ENCODE measurements at places on chromosomes 1 and 21.

GRCh38 chr21:24197132-24197643 lies 1410.1 kb downstream of the MRPL39 start:
- DNase-seq = no peak

GRCh38 chr21:38196036-38196435 lies 60.8 kb upstream of the KCNJ15 start:
- no peak for DNase-seq

- no peak for DNase-seq
Measured at GRCh38 chr1:190320952-190321351, 156.7 kb downstream of the BRINP3 start.

DNA sequence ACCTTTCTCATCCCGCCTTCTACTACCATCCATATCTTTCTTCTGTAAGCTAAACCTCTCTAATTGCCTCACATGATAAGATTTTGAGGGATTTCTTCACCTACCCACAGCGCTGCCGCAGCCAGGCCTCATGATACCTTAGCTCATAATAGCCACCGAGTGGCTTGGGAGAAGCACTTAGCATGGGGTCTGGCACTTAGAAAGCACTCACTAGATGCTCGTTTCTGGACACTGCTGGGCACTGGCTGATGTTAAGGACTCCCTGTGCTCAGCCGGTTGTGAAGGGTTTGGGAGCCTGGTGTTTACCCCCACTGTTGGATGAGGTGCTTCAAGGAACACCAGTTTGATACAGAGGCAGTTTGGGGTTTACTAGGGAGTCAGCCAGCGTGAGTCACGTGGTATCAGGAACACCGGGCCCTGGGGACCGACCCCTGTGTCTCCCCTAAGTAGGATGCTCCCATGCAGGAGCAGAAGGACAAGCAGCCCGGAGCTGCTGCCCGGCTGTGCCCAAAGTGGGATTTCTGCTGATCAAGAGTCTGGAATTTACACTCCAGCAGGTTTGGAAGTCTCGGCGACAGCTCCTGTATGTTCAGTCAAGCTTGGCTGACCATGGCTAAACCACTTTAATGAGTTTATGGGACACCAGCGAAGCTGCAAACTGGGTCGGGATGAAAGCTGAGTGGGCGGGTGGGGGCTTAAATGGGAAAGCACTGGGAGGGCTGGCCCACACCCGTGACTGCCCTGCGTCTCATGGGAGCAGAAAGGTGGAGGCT lies 63.3 kb downstream of the GALNT2 start:
- no peak for DNase-seq

DNA sequence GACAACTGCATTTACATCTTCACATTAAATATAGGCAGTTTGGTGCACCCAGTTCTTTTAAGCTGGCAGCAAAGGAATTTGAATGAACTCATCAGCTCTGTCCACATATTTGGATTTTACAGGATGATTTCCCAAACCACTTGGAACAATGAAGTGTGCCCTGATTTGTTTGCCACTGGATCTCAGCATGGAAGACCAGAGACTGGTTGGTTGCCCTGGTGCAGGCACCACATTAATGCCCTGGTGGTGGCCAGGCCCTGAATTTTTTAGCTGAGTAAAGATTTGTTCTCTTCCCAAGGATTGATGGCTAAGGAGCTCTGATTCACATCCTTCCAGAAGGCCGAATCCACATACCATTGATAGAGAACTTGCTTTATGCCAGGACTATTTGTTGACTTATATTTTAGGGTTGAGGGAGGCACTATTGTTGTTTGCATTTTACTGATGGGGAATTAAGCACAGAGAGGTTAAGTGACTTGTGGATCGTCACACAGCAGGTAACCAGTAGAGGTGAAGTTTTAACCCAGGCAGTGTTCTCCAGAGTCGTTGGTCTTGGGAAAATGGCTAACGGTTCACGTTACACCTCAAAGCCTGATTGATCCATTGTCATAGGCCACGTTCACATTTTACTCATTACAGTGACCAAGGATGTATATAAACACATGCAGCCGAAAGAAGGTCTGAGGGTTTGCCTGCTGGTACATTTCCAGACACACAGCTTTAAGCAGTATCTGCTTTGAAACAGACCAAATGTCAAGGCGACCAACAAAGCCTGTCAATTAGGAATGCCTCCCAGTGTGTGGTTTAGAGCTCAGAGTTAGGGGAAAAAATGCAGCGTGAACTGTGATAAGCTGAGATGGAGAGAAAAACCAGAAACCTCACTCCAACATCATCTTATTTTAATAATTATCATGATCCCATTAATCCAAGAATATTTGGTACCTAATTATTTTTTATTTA lies 50.7 kb downstream of the KAZN start:
- DNase-seq = no peak

- DNase-seq = peak; percentile 35
Measured at GRCh38 chr21:37862536-37862935, 53.7 kb downstream of the KCNJ6 start.

- DNase-seq = no peak
Measured at GRCh38 chr1:54567961-54568360, 19.9 kb downstream of the ACOT11 start.

GRCh38 chr1:238302646-238303045 lies 411.9 kb upstream of the ZP4 start:
- DNase-seq = no peak

DNA sequence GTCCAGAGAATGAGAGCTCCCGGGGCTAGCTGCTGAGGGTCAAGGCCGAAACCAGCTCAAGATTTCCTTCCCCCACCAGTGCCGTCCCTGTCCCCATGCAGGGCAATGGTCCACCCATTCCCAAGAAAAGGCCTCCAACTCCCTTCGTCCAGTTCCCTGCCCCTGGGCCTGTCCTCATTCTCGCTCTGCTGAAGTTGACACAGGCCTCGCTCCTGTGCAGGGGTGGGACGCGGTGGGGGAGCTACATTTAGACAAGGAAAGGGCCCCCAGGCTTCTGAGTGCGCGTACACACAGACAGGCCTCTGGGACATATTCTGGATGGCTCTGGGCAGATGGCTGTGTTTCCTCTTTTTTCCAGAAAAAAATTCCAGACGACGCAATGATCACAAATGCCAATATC lies 188.3 kb downstream of the ETS2 start:
- DNase-seq = no peak

DNA sequence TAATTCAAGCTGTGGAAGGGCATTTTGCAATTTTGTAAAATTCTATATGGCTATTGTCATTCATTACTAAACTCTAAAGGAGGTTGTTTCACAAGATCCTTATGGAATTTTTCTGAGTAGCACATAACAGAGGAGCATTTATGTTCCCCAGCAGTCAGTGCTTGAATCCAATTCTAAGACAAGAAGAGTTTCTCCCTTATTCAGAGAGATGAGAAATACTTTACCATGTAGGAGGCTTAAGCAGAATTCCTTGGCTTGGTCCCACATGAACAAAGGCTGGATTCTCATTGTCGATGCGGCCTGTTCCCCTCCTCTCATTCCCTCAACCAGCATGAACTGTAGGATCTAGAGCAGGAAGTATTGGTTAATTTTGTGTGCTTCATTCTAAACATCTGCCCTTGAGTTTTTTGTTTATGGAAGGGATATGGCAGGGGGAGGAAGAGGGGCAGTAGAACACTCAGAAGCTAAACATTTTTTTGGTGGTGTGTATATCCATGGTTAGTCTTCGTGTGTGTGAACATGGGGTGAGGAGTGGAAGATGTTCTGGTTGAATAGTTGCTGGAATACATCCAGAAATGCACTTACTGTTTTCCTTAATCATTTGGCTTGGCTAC lies 74.3 kb downstream of the LAMC1 start:
- DNase-seq = no peak

DNA sequence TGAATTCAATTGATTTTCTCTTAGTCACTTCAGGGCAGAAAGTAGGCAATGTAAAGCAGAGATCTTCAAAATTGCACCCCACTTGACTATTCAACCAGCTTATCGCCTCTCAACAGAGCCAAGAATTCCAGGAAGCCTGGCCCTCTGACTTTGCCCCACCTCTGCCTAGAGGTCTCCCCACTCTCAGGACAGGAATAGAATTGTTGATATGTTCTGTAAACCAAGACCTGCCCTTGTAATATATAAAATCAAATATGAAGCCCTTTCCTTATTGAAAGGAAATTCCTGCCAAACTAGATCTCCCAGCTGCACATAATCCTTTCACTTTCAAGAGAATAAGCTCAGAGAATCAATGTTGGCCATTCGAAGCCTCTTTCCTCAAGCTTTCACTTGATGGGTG lies 116.1 kb upstream of the DPT start:
- no peak for DNase-seq

- DNase-seq = no peak
Measured at GRCh38 chr1:226119169-226119568, 56.7 kb downstream of the H3-3A start.

DNA sequence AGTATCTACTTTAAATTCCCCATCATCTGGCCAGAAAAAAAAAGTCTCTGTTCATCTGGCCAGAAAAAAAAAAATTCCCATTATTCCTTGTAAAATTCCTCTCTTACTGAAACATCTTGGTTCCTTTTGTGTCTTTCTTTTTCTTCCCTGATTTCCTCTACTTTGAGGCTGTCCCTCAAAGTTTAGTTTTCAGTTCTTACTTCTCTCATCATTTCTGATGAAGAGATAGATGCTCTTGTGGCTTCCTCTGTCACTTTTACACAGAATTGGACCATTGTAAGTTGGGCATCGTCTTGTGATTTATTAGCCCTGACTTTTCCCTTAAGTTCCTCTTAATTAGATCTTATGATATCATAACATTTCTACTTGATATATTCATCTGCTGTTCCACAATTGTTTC lies 6.5 kb downstream of the SOAT1 start:
- no peak for DNase-seq

DNA sequence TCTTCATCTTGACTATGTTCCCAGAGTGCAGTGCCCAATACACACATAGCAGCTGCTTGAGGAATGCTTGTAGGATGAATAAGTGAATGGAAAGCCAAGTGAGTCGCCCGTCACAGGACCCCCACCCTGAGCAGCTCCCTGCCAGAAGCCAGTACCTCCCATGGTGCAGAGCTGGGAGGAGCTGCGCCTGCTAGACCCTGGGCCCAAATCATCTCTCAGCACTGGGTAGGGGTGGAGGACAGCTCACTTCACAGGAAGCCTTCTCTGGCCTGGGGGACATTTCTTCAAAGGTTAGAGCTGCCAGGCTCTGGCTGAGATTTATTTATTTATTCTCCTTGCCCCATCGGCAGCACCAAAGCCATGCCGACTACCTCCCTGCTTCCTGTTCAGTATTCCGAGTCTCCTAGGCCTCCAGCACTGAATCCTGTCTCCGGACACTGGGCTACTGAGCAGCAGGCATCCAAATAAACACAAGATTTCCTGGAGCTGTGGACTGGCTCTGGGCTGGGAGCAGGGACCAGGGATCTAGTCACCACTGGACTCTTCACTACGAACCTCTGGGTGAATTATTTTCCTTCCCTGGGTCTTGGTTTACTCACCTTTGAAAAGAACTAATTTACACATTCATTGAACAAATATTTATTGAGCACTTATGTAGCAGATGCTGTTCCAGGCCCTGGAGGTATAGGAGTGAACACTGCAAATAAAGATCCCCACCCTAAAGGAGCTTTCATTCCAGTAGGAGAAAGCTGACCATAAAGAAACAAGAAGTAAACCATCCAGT lies 187.7 kb downstream of the TRABD2B start:
- DNase-seq = no peak

GRCh38 chr1:3608154-3608553 lies 3.2 kb downstream of the MEGF6 start:
- no peak for DNase-seq

DNA sequence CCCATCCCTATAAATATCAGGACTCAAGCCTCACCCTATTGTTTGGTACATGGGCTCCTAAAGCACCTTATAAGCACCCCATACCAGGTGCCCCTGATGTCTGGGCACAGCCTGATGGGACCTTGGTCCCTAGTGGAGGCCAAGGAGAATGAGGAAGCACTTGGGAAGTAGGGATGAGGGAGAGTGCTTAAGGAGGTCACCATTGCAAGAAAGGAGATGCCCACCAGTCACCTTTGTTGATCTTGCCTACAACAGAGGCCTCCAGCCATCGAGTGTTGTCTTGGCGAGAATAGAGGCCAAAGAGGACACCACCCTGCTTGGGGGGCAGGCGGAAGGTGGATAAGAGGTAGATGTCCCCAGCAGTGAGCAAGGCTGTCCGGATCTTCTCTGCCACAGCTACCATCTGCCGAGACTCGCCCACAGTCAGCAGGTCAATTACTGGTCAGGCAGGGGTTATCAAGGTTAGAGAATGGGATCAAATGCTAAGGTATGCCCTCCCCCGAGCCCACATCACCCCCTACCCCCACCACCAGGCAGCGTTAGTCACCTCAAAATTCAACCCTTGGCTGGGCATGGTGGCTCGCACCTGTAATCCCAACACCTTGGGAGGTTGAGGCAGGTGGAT lies 1.6 kb downstream of the THBS3 start:
- no peak for DNase-seq

DNA sequence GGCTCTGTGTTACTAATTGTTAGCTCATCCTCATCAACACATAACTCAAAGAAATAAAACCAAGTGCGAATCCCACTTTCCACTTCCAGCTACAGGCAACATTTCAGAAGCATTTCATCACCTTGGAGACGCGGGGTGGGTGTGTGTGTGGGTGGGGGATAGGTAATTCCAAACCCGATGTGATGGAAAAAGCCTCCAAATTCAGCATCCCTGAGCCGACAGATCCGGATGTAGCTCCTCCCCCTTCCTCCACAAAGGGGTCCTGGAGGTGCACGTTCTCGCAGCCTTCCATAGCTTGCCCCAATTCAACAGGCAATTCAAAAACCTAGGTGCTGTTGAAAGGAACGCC lies 486 bp downstream of the HSPA13 start:
- no peak for DNase-seq

DNA sequence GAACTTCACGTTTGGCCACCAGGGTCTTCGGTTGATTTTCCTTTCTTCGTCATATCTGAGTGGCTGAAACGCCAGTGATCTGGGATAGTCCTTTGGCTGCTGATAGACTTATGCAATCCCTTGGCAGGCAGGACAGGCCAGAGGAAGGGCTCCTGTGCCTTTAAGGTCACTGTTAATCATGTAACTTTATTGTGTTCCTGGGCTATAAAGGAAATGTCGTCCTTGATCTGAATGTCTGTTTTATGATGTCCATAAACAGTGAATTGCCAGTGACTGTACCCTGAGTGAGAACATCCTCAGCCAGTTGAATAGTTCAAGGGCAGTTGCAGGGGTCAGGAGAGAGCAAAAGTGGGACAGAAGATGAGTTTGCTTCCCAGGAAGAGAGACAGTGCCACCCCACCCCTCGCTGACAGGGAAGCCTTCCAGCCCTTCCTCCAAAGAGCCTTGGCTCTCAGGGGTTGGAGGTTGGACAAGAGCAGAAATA lies 68.0 kb downstream of the PDE9A start:
- no peak for DNase-seq

Data from GM12865 (cell line).